ENCODE measurements at places on chromosomes 3 and 15.

GRCh38 chr3:99543796-99544195 is 94.6 kb upstream of the COL8A1 start:
- no peak overlapping the region for H3K27ac ChIP-seq
- DNase-seq: no peak
- H3K36me3 ChIP-seq: no peaks in the 10 kb centered on the region
- H3K4me3 ChIP-seq: no peak overlapping the region

DNA sequence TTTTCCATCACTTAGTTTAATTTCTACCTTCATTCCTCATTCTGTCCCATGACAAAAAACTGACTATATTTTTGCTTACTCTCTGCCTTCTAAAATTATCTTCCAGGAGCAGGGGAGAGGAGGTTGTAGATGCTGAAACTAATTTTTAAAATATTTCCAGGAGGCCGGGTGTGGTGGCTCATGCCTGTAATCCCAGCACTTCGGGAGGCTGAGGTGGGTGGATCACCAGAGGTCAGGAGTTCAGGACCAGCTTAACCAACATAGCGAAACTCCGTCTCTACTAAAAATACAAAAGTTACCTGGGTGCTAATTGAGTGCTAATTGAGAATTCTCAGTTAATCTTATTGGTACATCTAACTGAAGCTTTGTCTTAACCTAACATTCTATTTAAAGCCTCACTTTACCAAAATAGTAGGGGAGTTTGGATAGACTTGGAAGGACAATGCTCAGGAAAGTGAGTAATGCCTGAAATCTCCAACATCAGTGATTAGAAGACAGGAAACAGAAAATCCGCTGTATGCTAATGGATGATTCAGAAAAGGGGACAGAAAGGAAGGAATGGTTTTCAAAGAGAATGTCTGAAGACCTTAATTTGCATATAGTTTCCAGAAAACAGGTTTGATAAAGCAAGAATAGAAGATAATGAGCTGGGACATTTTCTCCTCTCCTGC is 336.1 kb downstream of the GBE1 start:
- no peak for DNase-seq
- H3K27ac ChIP-seq: no peak overlapping the region
- no peaks in the 10 kb centered on the region for H3K27me3 ChIP-seq
- no peak overlapping the region for H3K4me3 ChIP-seq
- H3K4me1 ChIP-seq: no peaks in the 10 kb centered on the region
- H3K36me3 ChIP-seq: no peaks in the 10 kb centered on the region

- H3K27me3 ChIP-seq: no peaks in the 10 kb centered on the region
- no peaks in the 10 kb centered on the region for H3K36me3 ChIP-seq
- no peak overlapping the region for H3K27ac ChIP-seq
- H3K4me3 ChIP-seq: no peak overlapping the region
- no peak for DNase-seq
- no peaks in the 10 kb centered on the region for H3K4me1 ChIP-seq
Measured at GRCh38 chr3:25171118-25171807, 256.8 kb upstream of the RARB start.

- no peaks in the 10 kb centered on the region for H3K27me3 ChIP-seq
- DNase-seq: no peak
- no peak overlapping the region for H3K27ac ChIP-seq
- H3K4me1 ChIP-seq: no peaks in the 10 kb centered on the region
Measured at GRCh38 chr3:128572644-128573105, 77.9 kb downstream of the RPN1 start.

DNA sequence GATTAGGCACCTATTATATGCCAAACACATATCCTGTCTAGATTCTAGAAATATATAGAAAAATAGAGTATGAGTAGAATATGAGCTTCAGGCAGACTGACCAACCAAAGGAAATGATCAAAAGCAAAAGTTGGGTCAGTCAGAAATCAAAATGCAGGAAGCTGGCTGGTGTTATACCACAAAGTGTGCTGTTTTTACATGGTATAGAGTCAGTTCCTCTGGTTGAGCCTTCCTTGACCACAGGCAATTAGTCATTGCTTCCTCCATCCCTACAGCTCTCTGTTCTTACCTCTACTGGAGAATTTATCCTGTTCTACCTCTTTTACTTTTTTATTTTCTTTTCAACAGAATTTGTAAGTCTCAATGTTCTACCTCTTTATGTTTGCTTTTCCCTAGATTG is 149.8 kb downstream of the TMCO5A start:
- H3K4me3 ChIP-seq: no peak overlapping the region
- H3K27ac ChIP-seq: no peak overlapping the region
- no peaks in the 10 kb centered on the region for H3K36me3 ChIP-seq
- H3K27me3 ChIP-seq: no peaks in the 10 kb centered on the region
- H3K4me1 ChIP-seq: no peaks in the 10 kb centered on the region

DNA sequence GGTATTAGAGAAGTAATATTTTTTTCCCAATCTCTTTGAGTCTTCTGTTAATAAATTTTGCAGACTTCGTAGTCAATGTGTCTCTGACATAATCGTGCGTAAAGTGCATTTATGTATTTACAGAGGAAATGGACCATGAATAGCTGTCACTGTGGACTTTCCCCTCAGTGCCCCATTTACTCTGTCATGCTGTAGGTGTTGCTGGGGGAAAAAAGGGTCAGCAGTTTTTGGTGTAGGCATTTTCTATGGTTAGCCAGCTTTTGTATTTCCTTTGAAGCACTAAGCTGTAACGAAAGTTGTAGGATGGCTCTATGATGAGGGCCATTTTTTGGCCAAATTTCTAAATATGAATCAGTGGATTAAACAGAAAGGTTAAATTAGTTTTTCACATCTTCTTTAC is 598.4 kb downstream of the FGF12 start:
- no peaks in the 10 kb centered on the region for H3K4me1 ChIP-seq
- no peaks in the 10 kb centered on the region for H3K27me3 ChIP-seq
- no peaks in the 10 kb centered on the region for H3K36me3 ChIP-seq
- no peak for DNase-seq

DNA sequence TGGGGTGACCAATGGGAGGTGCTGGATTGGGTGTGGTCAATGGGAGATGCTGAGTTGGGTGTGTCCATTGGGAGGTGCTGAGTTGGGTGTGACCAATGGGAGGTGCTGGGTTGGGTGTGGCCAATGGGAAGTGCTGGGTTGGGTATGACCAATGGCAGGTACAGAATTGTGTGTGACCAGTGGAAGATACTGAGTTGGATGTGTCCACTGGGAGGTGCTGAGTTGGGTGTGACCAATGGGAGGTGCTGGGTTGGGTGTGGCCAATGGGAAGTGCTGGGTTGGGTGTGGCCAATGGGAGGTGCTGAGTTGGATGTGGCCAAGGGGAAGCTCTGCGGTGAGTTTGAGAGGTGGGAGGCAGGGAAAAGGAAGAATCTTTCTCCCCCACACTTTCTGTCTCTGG is 250.0 kb upstream of the PROK2 start:
- no peaks in the 10 kb centered on the region for H3K27me3 ChIP-seq
- no peak overlapping the region for H3K27ac ChIP-seq
- DNase-seq: no peak
- H3K4me1 ChIP-seq: no peaks in the 10 kb centered on the region
- no peak overlapping the region for H3K4me3 ChIP-seq

GRCh38 chr3:149833241-149833640 is 20.2 kb downstream of the RNF13 start:
- no peaks in the 10 kb centered on the region for H3K27me3 ChIP-seq
- DNase-seq: no peak
- H3K4me3 ChIP-seq: no peak overlapping the region
- H3K27ac ChIP-seq: no peak overlapping the region
- H3K4me1 ChIP-seq: no peaks in the 10 kb centered on the region

DNA sequence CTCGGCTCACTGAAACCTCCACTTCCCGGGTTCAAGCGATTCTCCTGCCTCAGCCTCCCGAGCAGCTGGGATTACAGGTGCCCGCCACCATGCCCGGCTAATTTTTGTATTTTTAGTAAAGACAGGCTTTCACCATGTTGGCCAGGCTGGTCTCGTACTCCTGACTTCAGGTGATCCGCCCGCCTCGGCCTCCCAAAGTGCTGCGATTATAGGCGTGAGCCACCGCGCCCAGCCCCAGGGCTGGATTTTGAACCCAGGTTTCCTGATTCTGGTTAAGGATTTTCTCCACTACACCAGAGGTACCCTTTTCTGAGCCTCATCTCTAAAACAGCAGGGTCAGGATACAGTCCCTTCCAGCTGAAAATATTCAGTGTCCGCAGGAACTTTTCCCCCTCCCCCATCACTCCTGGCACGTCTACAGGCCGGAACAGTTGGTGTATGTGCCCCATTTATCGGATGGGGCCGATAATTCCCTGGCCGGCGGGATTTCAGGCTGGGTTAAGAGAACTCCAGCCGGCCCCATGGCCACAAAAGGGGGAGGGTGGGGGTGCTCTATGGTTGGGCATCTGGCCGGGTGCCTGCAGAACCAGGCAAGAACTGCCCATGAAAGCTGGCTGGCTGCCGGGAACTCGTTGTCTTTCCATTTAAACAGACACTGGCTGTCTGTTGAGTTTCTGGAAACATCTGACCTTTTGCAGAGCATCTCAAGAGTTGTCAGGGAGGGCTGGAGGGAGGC is 26.8 kb upstream of the SEMA4B start:
- no peaks in the 10 kb centered on the region for H3K27me3 ChIP-seq
- no peaks in the 10 kb centered on the region for H3K36me3 ChIP-seq
- no peak overlapping the region for H3K4me3 ChIP-seq
- no peaks in the 10 kb centered on the region for H3K4me1 ChIP-seq

DNA sequence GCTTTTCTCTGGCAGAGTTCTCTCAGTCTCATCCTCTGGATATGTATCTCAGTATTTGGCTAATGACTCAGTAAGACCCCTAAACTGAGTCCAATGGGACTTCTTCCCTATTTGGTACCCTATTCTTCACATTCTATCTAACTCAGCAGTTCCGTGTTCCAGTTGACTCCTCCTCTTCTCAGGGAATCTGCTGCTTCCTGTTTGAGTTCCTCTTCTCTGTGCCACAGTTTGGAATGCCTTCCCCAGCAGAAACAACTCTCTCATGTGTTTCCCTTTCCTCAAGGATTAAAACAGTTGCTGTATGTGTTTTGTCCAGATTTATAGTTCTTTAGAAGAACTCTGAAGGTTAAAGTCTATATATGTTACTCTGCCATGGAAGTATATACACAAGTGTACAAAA is 344.0 kb upstream of the RARB start:
- DNase-seq: no peak
- no peak overlapping the region for H3K27ac ChIP-seq
- H3K4me3 ChIP-seq: no peak overlapping the region
- no peaks in the 10 kb centered on the region for H3K4me1 ChIP-seq

- H3K4me1 ChIP-seq: no peaks in the 10 kb centered on the region
- H3K4me3 ChIP-seq: no peak overlapping the region
- H3K27ac ChIP-seq: no peak overlapping the region
Measured at GRCh38 chr15:73504885-73505284, 61.9 kb downstream of the REC114 start.

- no peaks in the 10 kb centered on the region for H3K36me3 ChIP-seq
- H3K27me3 ChIP-seq: no peaks in the 10 kb centered on the region
- H3K4me1 ChIP-seq: no peaks in the 10 kb centered on the region
- H3K27ac ChIP-seq: no peak overlapping the region
- DNase-seq: no peak
Measured at GRCh38 chr3:73727854-73728253, 103.1 kb upstream of the PDZRN3 start.

- DNase-seq: no peak
- H3K27ac ChIP-seq: no peak overlapping the region
- H3K27me3 ChIP-seq: no peaks in the 10 kb centered on the region
- H3K4me1 ChIP-seq: no peaks in the 10 kb centered on the region
- H3K4me3 ChIP-seq: peak overlapping the region; percentile 21
- H3K36me3 ChIP-seq: no peaks in the 10 kb centered on the region
Measured at GRCh38 chr3:111999484-112000324, 982 bp downstream of the TAGLN3 start.

DNA sequence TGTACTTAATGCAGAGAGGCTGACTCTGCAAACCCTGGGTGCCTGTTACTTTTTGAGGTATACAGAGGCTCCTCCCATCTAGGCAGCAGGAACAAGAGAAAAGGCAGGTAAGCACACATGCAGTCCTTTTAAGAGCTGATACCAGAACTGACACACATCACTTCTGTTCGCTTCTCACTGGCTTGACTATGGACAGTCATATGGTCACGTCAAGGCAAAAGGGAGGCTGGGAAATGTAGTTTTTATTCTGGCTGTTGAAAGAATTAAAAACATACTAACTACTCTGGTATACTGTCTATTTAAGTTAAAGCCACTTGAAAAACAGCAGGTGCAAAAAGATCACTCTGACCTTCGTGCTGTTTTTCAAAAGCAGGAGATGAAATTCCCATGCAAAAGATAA is 218.3 kb downstream of the CTNNB1 start:
- H3K27ac ChIP-seq: no peak overlapping the region
- no peak for DNase-seq
- H3K4me3 ChIP-seq: no peak overlapping the region

DNA sequence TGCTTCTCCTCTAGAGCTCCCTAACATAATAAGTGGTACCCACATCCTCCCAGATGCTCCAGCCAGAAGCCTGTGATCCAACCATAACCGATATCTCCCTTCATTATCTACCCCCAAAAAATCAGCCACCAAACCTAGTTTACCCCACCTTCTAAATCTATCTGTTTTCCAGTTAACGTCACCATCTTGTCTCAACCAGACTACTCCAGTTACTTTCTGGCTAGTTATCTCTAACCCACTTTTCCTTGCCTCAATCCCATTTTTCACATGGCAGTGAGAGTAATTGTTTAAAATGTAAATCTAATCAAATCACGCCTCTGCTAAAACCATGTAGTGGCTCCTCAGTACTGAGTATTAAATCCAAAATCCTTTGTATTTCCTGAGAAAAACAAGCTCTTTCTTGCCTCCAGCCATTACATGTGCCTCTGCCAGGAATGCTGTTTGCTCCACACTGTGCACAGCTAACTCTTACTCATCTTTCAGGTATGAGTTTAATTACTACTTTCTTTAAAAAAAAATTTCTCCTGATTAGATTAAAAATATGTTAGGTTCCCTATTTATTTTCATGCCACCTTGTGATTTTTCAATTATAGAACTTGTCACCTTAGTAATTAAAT is 15.4 kb downstream of the CCDC54 start:
- H3K4me3 ChIP-seq: no peak overlapping the region
- no peaks in the 10 kb centered on the region for H3K4me1 ChIP-seq
- H3K36me3 ChIP-seq: no peaks in the 10 kb centered on the region
- H3K27me3 ChIP-seq: no peaks in the 10 kb centered on the region
- no peak overlapping the region for H3K27ac ChIP-seq

DNA sequence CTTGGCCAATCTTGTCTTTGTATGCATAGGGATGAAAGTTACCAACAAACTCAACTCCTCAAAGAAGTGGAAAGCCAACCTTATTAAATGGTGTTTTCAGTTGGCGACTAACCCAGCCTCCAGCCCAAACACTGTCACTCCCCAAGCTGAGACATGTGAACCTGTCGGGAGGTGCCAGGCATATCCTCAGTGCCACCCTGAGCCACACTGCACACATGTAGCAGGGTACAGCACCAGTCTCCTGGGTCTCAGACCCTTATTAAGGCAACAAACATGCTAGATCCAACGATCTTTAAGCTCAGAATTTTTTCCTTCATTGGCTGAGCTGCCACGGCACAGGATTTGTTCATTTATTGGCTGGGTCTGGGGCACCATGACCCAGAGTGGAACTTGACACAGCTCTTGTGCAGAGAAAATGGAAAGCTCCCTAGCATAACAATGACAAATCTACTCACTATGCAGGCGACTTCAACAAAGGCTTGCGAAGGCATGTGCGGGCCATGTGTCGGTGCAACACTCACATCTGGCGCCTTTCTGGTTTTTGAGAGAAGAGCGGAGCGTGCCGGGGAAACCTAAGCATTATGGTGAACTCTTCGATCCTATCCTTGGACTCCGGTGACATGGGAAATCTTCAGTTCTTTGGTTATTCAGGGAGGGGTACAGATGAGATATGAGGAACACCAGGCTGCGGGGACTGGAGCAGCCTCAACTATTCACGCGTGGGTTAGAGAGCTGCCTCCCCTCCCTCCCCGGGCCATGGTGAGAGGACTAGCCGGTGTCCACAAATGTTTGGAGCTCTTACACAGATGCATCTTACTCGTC is 190.1 kb downstream of the FAM43A start:
- DNase-seq: no peak
- peaks cover 29% of the 10 kb centered on the region for H3K4me1 ChIP-seq
- no peak overlapping the region for H3K4me3 ChIP-seq
- no peaks in the 10 kb centered on the region for H3K36me3 ChIP-seq
